ENCODE measurements at places on chromosomes 16 and 17. TPM values are rescaled to one million over a fixed set of nuclear protein-coding genes. Genes with fewer than 3 reads are reported as not detected.

DNA sequence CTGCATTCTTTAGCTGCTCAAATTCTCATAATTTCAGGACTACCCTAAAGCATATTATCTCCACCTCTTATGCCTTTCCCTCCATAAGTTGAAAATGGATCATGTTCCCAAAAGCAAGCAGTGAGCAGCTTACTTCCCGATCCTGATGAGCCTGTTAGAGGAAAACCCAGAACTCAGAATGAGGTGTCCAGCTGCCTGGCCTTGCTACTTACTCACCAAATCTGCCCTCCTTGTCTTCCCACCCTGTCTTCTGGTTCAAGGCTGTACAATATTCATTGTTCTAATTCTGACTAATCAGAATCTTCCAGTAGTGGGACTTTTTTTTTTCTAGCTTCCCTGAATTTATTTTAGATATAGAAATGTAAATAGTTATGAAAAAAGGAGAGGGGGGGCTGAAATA, 10.8 kb downstream of the LYRM1 start:
- H3K27me3 ChIP-seq = no peaks in the 10 kb centered on the region
- peaks cover 14% of the 10 kb centered on the region for H3K36me3 ChIP-seq
- DNase-seq = peak; percentile 10
- peaks cover 21% of the 10 kb centered on the region for H3K4me1 ChIP-seq

GRCh38 chr17:6393351-6393952, 41.5 kb downstream of the AIPL1 start:
- H3K4me3 ChIP-seq = no peak overlapping the region
- no peaks in the 10 kb centered on the region for H3K4me1 ChIP-seq
- no peaks in the 10 kb centered on the region for H3K36me3 ChIP-seq
- H3K27me3 ChIP-seq = peaks cover 29% of the 10 kb centered on the region
- no peak overlapping the region for H3K27ac ChIP-seq

- DNase-seq = no peak
- H3K36me3 ChIP-seq = no peaks in the 10 kb centered on the region
- H3K27ac ChIP-seq = no peak overlapping the region
- H3K27me3 ChIP-seq = peaks cover 2% of the 10 kb centered on the region
- H3K4me3 ChIP-seq = no peak overlapping the region
These were observed 188.7 kb upstream of the MPHOSPH6 start for GRCh38 chr16:82358606-82359221.

GRCh38 chr17:39867880-39868553, at the start of gene ZPBP2:
ZPBP2 (plus strand) TSS chr17:39868202; CDS start chr17:39868355, 153 bp downstream.
- H3K27ac ChIP-seq = peak within 1 kb of the TSS; percentile 93
- H3K36me3 ChIP-seq = peaks cover 5% of the 10 kb centered on the region
- H3K4me3 ChIP-seq = peak within 1 kb of the TSS; percentile 53
- H3K27me3 ChIP-seq = no peaks in the 10 kb centered on the region

KCNH6 gene
- total RNA-seq = not detected

ERCC4 gene
- 11.5 TPM for total RNA-seq

Data from activated CD4-positive, alpha-beta T cell treated with anti-CD3 and anti-CD28 coated beads for 36 hours (primary cell).